SK-N-SH treated with all-trans-retinoic acid at 6 μM for 48 hours (cell line): ENCODE measurements at places on chromosomes 1 and 21.

DNA sequence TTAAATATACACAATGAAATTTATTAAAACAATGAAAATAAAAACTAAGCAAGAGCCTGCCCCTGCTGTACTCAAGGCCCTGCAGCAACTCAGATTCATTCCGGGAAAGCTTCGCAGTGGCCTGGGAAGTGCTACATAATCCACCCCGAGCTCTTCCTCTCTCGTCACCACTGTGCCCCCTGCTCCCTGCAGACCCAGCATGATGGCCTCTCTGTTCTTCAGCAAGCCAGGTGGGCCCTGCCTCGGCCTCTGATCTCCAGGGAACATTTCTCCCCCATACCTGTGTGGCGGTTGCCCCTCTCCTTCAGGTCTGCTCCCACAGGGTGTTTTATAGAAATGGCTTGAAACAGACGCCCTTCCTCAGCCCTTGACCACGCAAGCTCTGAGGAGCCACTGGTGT is 10.6 kb downstream of the RNF187 start:
- ATAC-seq: no peak

DNA sequence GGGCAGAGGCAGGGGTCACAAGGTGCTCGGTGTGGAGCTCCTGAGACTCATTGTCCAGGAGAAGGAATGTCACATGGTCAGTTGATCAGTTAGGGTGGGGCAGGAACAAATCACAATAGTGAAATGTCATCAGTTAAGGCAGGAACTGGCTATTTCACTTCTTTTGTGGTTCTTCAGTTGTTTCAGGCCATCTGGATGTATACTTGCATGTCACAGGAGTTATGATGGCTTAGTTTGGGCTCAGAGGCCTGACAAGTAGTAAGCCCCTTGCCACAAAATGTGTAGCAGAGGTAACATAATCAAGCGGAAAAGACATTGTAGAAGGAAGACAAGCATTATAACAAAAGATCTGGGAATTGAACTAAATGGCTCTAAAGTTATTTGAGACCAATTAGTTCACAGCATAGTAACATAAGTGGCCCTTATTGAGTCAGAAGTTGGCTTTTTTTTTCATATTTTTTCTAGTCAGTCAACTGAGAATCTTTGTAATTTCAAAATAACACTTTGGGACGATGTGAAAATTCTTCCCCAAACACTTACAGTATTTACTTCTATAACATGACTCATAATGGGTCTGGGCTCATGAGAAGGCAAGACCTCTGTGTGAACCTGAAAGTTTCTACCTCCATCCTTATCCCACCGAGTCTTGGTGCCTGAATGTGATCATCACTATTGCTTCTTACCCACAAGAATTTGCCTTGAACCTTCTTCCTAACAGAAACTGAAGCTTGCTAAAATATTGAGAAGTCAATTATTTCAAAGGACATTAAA is 137.0 kb upstream of the DPT start:
- ATAC-seq: no peak

DNA sequence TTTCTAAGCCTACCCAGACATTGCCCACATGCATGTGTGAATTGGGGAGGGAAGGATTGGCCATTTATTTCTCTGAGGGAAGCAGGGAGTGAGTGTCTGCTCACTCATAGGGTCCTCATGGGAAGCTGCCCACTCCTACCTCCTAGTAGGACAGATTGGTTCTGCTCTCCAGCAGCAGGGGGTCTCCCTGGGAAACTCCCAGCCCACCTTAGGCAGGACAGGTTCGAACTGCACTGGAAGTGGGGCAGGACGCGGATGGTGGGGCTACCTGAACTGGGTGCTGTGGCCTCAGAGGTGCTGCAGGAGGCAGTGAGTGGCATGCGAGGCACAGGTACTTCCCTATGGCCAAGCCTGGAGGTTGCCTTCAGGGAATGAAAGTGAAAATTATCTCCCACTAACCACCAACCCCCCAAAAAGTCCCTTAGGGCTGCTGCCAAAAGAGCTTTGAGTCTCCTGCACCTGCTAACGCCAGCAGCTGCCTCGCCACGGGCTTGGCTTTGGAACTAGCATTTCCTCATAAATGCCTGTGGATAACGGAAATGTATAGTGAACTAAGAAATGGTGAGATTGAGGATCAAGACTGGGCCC is 157.0 kb upstream of the COA6 start:
- ATAC-seq: no peak

GRCh38 chr1:201762381-201762780 is 66.6 kb upstream of the IPO9 start:
- ATAC-seq: no peak

- peak; percentile 52; the same call in 2 of the 3 replicates for ATAC-seq
Measured at GRCh38 chr1:64231153-64231552, 27.7 kb downstream of the UBE2U start.

GRCh38 chr1:163999131-163999530 is 559.9 kb upstream of the PBX1 start:
- no peak for ATAC-seq

DNA sequence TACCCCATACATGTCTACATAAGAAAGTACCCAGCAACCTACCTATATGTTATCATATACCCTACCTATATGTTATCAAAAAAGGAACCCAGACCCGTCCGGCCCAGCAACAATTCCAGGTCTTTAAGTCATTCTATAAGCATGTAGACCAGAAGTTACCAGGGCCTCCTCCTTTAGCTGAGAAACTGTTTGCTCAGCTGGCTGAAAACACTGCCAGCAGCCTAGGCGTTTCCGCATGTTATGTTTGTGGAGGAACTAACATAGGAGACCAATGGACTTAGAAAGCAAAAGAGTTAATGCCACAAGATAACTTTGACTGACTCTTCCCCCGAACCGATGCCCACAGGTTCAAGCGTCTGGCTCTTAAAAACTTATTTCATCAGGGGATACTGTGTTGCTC is 7.1 kb upstream of the ZNF678 start:
- no peak for ATAC-seq

DNA sequence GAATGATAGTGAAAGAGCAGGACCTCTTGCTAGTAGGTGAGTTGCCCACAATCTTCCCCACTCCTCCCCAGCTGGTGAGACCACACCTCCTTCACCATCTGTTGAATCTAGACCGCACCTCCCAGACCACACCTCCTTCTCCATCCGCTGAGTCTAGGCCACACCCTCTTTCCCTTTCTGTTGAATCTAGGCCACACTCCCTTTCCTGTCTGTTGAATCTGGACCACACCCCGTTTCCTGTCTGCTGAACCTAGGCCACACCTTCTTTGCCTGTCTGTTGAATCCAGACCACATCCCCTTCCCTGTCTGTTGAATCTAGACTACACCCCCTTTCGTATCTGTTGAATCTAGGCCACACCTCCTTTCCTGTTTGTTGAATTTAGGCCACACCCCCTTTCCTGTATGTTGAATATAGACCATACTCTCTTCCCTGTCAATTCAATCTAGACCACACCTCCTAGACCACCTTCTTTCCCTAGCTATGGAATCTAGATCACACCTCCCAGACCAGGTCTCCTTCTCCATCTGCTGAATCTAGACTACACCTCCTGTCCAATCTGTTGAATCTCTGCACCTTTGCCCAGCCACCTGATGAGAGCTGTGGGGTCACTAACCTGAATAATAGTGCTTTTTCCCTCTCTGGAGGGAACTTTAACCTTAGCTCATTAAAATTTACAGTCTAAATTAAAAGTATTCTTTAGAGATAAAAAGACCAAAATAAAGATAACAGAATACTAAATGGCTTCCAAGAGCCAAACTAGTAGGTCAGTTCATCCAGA is 116.3 kb downstream of the DAB1 start:
- no peak; the same call in 2 of the 3 replicates for ATAC-seq

DNA sequence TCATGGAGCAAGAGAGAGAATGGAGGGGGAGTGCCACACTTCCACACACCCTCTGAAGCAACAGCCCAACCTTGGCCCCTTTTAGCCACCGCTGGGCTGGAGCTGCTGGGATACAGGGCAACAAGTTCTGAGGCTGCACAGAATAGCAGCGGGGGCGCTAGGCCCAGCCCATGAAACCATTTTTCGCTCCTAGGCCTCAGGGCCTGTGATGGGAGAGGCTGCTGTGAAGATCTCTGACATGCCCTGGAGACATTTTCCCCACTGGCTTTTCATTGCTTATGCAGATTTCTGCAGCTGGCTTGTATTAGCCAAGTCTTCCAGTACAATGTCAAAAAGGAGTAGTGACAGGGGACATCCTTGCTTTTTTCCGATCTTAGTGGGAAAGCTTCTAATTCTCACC is 202.3 kb upstream of the B3GALT2 start:
- ATAC-seq: no peak

- ATAC-seq: no peak
Measured at GRCh38 chr1:159179906-159180305, 8.5 kb downstream of the CADM3 start.

DNA sequence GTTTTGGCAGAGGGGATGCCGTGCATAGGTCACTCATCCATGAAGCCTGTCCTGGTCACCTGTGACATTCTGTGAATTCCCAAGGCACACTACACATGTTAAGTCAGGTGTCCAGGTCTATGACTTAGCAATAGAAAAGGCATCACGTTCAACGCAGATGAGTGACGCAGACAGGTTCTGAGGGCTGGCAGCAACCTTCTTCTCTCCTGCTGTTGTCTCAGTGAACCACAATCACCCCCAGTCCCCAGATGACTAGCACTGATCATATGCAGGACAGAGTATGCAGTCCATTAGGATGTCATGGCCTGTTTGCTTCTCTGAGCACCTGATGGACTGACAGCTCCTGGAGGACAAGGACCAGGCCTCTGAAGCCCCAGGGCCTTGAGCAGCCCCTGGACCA is 157.8 kb upstream of the KAZN start:
- ATAC-seq: no peak

DNA sequence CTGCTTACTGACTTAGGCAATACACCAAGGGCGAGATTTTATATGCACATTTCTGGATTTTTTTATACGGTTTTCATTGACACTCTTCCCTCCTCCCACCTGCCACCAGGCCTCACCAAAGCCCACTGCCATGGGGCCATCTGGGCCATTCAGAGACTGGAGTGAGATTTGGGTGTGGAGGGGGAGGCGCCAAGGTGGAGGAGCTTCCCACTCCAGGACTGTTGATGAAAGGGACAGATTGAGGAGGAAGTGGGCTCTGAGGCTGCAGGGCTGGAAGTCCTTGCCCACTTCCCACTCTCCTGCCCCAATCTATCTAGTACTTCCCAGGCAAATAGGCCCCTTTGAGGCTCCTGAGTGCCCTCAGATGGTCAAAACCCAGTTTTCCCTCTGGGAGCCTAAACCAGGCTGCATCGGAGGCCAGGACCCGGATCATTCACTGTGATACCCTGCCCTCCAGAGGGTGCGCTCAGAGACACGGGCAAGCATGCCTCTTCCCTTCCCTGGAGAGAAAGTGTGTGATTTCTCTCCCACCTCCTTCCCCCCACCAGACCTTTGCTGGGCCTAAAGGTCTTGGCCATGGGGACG is 57.9 kb downstream of the LACTBL1 start:
- ATAC-seq: no peak

GRCh38 chr1:61591351-61591750 is 133.6 kb downstream of the TM2D1 start:
- no peak for ATAC-seq

DNA sequence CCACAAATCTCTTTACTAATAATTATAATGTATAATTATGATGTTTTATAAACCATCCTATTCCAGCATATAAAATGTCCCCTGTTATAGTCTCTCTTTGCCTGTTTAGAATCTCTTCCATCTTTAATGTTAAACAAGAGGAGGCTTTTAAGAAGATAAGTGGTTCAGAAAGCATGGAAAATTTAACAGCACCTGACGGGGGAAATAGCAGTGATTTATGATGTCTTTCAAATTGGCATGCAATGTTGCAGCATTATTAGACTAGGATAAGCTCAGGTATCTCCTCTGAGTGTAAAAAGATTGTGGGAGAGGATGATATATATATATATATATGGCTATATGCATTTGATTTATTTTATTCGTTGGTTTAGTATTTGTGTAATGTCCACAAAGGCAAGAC is 24.4 kb downstream of the GIPC2 start:
- no peak for ATAC-seq

- ATAC-seq: no peak
Measured at GRCh38 chr1:20308569-20308968, 17.9 kb downstream of the VWA5B1 start.

- ATAC-seq: no peak
Measured at GRCh38 chr21:14414932-14415508, 32.1 kb upstream of the HSPA13 start.

DNA sequence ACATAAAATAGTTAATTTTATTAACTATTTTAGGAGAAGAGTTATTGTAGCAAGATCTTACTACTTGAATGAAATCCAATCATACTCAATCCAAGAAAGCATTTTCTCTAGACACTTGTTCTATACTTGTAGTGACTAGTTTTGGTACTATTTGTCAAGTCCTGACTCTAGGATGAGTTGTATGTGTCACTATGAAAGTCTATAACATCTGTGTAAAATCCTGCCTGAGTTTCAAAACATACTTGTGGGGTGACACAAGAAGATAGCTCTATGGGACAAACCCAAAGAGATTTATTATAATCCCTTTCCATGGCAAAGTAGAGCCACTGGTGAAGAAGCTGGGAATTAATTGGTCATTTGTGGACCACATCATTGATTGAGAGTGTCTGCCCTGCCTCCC is 1042.2 kb upstream of the ADGRL4 start:
- no peak for ATAC-seq

- no peak for ATAC-seq
Measured at GRCh38 chr1:61221642-61222041, 139.3 kb downstream of the NFIA start.

GRCh38 chr1:10787286-10787685 is 9.2 kb downstream of the CASZ1 start:
- ATAC-seq: no peak

GRCh38 chr1:56387071-56387740 is 192.2 kb downstream of the PLPP3 start:
- no peak for ATAC-seq

GRCh38 chr1:213070406-213070805 is 19.4 kb downstream of the RPS6KC1 start:
- ATAC-seq: peak; percentile 95

DNA sequence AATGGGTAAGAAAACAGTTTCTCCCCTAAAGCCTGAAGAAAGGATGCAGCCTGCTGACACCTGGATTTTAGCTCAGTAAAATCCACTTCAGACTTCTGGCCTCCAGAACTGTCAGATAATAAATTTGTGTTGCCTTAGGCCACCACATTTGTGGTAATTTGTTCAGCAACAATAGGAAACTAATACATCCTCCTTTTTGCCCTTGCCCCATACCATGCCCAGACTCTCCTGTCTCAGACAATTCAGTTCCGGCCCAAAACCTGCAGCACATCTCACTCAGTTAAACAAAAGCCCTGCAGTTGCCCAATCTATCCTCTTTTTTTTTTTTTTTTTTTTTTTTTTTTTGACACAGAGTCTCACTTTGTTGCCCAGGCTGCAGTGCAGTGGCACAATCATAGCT is 25.8 kb downstream of the SMIM12 start:
- no peak for ATAC-seq

DNA sequence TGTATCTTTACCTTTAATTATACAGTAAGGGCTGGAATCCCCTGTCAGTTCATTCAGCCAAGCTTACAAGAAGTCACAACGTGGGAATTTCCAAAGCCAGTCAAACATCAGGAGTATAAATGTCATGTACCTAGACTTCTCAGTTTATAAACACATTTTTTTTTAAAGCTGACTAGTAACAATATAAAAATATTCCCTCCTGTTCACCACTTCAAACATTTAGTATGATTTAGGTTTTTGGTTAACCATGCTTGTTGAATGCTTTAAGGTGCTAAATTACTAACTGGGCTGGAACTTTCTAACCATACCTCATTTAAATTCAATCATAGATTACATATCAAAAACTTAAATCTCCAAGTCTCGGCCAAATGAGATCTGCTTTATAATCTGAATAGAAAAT is 44.0 kb downstream of the JAK1 start:
- no peak for ATAC-seq
